ENCODE measurements at places on chromosomes 6 and 20.

DNA sequence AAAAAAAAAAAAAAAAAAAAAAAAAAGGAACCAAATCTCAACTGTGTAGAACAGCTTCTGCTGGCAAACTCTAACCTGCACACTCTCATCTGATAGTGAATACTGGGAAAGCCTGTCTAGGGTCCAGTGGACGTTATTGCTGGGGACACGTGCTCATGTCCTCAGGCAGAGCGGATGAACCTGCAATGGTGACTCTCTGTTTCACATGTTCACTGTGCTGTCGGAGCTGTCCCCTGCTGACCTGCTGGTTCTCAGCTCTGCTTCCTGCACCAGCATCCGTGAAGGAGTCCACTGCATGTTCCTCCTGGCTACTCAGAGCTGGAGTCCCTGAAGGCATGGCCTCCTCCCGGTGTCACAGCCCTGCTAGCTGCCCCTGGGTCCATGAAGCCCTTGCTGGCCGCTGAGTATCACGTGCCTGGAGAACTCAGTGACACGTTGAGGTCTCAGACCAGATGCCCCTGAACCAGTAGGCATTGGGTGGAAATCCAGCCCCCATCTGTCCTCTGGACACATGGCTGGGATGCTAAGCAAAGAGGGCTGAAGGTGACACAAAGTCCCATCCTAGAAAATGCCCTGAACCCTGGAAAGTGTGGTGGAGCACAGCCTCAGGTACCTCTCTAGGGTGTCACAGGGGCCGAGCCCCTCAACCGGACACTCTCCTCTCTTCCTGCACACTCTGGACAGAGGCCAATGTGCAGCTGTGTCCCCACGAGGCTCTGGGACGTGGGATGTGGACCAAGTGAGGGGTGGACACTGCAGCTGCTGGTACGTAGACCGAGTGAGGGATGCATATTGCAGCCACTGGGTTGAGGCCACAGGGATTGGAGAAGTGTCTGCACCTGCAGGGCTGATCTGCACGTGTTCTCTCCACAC, 54.9 kb upstream of the FRMD1 start:
- DNase-seq: no peak

DNA sequence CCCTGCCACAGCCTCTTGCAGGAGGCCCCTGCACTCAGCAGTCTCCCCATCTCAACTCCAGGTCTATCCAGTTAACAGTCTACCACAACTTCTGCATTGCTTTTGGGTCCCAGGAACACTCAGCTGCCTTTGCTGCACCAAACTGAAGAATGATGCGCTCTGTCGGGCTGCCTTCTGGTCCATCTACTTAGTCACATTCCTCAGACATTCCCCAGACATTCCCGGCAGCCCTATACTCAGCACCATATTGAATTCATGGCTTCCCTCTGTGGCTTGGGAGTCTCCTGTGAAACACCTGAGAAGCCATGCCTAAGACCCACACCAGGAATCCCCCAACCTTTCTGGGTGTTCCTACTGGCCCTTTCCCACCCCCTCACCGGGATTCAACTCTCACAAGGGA, 99.6 kb upstream of the COL21A1 start:
- DNase-seq: no peak

- DNase-seq: no peak
Measured at GRCh38 chr6:11008821-11009220, 35.3 kb downstream of the ELOVL2 start.

DNA sequence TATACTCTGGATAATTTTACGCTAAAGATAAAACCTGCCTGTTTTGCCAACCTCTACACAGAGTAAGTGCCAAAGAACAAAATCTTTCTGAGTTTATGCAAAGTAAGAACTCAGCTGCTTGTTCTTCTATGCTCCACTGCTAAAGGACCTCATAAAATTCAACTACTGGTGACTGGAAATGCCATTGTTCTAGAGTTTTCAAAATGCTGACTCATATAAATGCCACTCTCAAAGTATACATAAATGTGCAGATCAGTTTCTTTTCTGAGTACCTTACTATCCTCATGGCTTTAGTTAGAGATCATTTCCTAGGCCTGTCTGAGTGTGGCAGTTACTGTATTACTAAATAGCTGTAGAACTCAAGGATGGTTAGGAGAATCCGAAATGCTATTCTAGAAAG, 45.6 kb downstream of the LYRM4 start:
- DNase-seq: no peak

GRCh38 chr6:96917098-96917497, 7.4 kb upstream of the KLHL32 start:
- DNase-seq: no peak

- no peak for DNase-seq
Measured at GRCh38 chr6:70413992-70414494, 735 bp downstream of the FAM135A start.
